ENCODE measurements at places on chromosomes 13 and 19.

DNA sequence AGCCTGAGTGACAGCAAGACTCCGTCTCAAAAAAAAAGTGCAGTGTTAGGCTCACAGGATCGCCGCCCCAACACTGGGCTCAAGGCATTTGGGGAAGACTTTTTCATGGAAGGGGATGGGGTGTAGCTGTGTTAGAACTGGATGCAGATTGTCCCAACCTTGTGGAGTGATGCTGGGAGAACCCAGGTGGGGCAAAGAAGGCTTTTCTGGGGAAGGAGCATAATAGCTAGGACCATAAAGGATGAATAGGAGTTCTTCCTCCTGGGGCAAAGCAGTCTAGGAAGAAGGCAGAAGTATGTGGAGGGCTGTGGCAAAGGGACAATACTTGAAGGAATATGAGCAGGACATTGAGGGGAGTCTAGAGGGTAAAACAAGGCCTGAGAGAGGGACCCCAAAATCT, 11.2 kb downstream of the TLE6 start:
- no peak for DNase-seq

GRCh38 chr13:112756967-112757758, 67.3 kb downstream of the ATP11A start:
- no peak for DNase-seq

DNA sequence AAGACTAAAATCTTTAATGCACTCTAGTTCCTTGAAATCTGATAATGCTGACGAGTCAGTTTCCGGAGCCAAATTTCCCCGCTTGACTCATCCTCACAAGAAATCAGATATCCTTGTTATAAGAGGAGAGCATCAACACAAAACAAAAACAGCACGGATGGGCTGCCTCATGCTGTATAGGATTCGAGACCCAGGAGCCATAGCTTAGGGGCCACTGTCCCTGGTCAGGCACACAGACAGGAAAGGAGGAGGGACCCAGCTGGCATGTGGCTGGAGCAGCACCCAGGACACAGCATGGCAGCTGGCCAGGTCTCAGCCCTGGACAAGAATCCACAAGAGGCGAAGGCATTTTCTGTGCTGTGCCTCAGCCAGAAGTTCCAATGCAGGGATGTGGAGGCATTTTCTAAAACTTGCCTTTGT, 110.2 kb upstream of the SPATA13 start:
- DNase-seq: no peak

DNA sequence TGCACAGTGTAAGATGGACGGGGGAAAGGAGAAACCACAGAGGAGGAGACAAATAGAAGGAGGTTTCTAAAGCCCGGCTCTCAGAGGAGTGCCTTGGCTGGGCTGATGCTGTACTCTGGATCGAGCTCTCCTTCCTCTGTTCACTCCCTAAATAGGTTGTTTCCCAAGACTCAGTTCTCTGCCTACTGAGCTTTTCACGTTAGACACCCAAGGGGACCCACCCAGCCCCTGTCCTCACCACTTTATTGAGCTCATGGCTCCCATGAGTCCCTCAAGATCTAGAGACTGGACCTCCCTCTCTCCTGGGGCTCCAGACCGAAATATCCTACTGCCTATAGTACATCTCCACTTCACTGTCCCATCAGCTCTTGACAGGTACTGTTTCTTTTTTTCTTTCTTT, 38.1 kb upstream of the GPR183 start:
- no peak for DNase-seq

DNA sequence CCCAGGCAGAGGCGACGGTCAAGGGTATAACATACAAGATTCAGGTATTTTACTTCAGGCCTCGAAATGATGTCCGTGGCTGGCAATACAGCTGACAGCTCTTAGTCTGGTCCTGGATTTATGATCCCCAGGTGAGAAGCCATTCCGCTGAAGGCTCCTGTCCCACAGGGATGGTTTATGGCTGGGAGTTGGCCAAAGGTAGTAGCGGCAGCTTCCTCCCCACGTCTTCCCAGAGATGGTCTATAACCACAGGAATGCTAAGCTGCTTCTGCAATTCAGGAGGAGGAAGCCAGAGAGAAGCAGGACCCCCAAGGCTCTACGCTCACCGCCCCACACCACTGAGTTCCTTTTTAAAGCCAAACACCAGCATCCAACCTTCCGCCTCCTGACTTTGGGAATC, 27.1 kb downstream of the OLFM2 start:
- DNase-seq: no peak

GRCh38 chr13:66534561-66534960, 695.6 kb downstream of the PCDH9 start:
- DNase-seq: no peak

DNA sequence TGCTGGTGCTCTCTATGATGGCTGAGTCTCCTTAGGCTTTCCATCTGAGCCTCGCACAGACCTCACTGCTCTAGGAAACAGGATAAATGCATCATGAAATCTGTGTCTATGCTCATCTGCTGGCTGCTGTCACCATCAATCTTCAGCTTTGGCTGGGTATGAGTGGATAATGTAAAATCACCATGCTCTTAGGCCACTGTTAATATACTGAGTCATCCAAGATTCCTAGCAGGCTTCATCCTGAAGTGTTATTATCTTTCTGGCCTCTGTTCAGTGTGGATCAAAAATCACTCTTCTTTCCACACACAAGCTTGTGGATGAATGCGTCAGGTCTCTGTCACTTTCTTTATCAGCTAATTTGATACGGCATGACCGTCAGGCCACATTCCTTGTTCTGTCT, 317.4 kb downstream of the NALCN start:
- no peak for DNase-seq

- no peak for DNase-seq
These were observed 589.8 kb downstream of the LMO7 start for GRCh38 chr13:76225815-76226489.

DNA sequence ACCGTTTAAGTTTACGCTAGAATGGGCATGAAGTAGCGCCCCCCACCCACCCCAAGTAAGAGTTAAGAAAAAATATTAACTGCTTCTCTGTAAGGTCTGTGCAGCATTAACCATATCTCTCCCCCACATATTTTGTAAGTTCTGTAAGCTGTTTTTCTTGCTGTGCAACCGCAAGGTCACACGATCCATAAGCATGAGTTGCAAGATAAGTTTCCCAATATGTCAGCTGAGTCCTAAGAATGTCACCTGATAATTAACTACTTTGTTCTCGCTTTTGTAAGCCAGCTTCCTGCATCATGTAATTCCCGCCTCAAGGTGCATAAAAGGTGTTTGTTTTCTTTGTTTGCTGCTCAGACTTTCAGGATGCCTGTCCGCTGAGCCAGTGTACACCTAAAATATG, 187.0 kb downstream of the MYO16 start:
- DNase-seq: no peak

DNA sequence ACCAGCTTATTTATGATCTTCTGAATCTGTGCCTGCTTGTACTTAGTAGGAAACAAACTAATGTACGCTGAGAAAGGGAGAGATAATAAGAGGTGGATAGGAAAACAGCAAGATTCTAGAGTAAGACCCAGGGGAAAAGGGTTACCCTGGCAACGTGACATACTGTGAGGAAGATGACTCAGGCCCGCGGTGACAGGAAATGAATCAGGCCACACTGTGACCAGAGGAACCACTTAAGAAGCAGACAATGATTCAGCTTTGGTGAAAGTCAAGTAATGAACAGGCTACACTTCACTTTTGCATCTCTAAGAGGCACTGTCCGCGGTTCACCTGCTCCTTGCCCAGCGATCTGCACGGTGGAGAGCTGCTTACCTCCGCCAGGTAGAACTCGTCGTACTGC, 158.2 kb downstream of the NALCN start:
- no peak for DNase-seq

DNA sequence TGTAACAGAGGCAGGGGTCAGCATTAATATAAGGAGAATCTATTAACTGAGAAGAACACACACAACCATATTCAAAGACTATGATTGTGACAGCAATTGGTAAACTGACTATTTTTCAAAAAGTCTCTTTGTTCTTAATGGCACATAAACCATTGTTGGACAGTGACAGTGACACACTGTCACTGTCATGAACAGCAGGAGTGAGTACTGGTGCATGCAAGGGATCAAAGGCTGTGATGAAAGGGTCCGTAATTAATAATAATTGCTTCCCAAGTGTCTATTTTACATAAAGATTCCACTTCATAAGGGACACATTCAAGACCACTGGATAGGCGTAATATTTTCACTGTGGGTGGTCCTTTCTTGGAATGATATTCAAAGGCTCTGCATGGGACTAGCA, 50.7 kb downstream of the LHFPL6 start:
- DNase-seq: no peak

GRCh38 chr19:32631381-32631780, 43.6 kb downstream of the ANKRD27 start:
- DNase-seq: no peak

GRCh38 chr13:112331675-112332074, 44.5 kb upstream of the SPACA7 start:
- no peak for DNase-seq

All from NCI-H2171 (cell line).